Globus pallidus (tissue), 1 donor: ENCODE measurements at places on chromosomes 12 and 14.

DNA sequence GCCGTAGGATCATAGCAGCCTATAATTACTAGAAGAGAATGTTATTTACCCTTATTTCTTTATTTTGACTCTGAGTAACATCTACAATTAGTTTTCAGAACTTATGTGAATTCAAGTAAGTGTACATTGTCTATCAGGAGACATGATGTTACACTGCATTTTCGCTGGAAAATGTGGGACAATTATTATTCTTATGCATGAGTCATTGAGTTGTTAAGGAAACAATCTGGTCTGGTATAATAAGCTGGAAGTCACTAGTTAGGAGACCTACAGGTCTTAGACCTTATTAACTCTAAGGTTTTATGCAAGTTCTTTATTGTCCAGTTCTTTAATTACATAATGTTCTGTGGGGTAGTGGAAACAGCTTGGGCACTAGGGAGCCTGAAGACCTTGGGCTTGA is 5.8 kb downstream of the KTN1 start:
- no peak for DNase-seq

GRCh38 chr12:3533703-3534386 is 42.8 kb downstream of the PRMT8 start:
- no peak for DNase-seq

GRCh38 chr14:22432348-22432976 is 156.6 kb downstream of the DAD1 start:
- peak; percentile 79 for DNase-seq

DNA sequence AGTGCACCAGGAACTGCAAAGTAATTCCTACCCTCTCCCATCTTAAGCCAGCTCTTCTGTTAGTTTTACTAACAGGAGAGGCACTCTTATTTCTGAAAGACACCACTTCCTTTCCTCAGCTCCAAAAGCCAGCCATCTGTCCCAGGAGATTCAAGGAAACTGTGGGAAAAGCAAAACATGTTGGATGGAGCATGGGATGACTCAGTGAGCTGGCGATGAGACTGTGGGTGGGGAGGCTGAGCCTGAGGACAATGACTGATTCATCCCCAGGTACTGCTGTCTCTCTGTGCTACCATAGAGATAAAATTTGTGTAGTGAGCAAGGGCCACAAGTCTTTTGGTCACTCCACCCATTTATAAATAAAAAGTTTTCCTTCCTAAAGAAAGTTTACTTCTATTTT is 141.4 kb downstream of the MYRFL start:
- DNase-seq = no peak

- no peak for DNase-seq
Measured at GRCh38 chr12:68242777-68243176, 10.6 kb downstream of the IL22 start.

GRCh38 chr14:51609955-51610283 is 41.8 kb upstream of the FRMD6 start:
- no peak for DNase-seq

GRCh38 chr14:65095633-65096205 is 6.6 kb downstream of the MAX start:
- peak; percentile 85 for DNase-seq

DNA sequence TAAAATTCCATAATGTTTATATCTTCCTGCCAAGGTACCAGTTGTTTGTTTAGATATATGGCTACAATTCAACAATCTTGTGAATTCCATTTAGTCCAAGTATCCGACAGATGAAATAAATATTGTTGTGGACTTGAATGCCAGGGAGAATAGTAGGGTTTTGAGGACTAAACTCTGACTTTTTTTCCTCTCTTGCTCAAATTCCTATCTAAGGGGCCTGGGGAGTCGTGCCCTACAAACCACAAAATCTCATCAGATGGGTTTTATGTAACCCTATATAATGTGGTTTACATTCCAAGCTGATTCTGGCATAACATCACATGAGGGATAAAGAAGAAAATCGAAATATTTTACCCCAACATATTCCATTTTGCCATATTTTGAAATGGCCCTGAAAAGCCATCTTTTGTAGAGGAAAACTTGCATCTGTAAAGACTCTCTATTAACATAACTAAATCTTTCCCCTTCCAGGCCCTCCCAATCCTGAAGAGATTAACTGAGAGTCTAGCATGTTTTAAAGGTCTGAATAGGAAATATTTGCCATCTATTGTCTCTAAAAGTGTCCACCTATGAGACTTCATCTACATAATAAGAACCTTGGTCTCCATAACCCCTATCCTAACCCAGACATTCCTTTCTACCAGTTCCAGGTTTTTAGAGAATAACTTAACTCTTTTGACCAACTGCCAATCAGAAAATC is 184.7 kb upstream of the KITLG start:
- no peak for DNase-seq

GRCh38 chr12:40820794-40821484 is 128.7 kb downstream of the CNTN1 start:
- no peak for DNase-seq

DNA sequence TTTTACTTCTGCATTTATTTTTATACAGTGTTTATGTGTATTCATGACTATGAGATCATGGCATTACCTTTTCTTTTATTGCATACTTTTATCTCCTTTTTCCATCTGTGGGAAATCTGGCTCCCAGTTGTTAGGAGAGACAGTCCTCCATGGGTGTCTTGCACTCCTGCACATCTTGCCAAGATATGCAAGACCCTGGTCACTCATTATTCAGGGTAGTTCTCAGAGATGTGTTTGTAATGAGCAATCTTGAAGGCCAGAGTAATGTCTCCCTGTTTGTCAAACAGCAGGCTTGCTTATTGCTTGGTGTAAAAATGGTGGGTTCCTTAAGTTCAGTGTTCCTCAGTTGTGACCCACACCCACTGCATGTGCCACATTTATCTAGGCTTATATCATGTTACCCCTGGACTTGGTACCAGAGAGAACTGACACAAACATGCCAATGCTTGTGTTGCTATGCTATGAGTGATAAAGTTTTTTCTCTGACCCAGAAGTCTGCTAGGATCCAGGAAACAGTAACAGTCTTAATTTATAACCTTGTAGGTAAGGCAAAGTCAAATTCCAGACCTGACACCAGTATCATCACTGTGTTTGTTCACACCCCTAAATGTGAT is 36.8 kb downstream of the PPHLN1 start:
- no peak for DNase-seq
